ENCODE measurements at places on chromosomes 5 and 9. TPM values are rescaled to one million over a fixed set of nuclear protein-coding genes. Genes with fewer than 3 reads are reported as not detected.

Gene LCN1
- polyA plus RNA-seq, result not detected

Gene SNX24
- polyA plus RNA-seq, result 15.1 TPM

Gene CAMK4
- polyA plus RNA-seq, result 0.71 TPM

Gene GTF2H2
- 2.5 TPM for polyA plus RNA-seq

Gene ADAMTS2
- 80.0 TPM for polyA plus RNA-seq

Gene MED7
- 13.5 TPM for polyA plus RNA-seq

Gene IL3
- polyA plus RNA-seq, result not detected

Gene SUSD3
- polyA plus RNA-seq, result 0.98 TPM

Gene SLC12A7
- 1.6 TPM for polyA plus RNA-seq

Gene ZFR
- polyA plus RNA-seq, result 88.6 TPM

Gene NSMF
- 21.5 TPM for polyA plus RNA-seq

Gene PCDHGA5
- polyA plus RNA-seq, result 1.6 TPM

Gene NR4A3
- polyA plus RNA-seq, result 2.0 TPM

All from BJ (cell line).